ENCODE measurements at places on chromosomes 1 and 21. TPM values are rescaled to one million over a fixed set of nuclear protein-coding genes. Genes with fewer than 3 reads are reported as not detected.

DCAF6 gene
- total RNA-seq, result 40.6 TPM

GRIK3 gene
- not detected for total RNA-seq

GRCh38 chr1:12180903-12181302 lies 14.1 kb downstream of the TNFRSF1B start:
- no peak for DNase-seq

AMY1A gene
- not detected for total RNA-seq

DNA sequence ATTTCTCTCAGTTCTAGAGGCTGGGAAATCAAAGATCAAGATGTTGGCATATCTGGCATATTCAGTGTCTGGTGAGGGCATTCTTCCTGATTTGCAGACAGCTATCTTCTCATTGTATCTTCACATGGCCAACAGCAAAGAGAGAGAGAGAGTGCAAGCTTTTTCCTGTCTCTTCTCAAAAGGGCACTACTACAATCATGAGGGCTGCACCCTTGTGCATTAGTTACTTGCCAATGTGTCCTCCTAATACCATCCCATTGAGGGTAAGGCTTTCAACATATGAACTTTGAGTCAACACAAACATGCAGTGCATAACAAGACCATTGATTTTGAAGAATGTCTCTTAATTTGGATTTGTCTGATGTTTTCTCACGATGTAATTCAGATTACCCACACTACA lies 78.0 kb downstream of the CCDC30 start:
- no peak for DNase-seq
